ENCODE measurements at places on chromosomes 7 and 10.

DNA sequence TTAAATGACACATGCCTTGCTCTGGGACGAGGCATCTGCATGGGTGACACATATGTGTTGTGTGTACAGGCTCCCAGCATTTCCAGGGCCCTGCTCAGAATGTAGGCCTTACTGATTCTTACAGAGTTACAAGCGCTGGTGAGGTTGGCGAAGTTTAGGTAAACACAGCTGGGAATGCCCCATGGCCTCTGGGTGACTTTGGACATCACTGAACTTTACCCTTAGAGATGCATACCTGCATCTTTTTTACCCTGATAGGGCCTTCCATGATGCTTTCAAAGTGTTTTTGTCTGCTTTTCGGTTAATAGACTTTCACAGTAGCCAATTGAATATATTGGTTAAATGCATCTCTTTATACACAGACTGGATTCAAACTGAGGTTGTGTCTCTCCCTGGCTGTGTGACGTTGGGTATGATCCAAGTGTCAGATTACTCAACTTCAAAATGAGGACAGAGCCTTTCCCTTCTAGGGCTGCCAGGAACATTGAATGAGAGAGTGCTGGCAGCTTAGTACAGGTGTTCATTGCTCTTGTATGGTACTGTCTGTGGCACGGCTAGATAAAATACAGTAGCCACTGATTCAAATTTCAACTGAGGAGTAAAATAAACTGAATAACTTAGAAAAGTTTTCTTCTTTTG is 29.5 kb downstream of the EGFR start:
- DNase-seq = no peak

DNA sequence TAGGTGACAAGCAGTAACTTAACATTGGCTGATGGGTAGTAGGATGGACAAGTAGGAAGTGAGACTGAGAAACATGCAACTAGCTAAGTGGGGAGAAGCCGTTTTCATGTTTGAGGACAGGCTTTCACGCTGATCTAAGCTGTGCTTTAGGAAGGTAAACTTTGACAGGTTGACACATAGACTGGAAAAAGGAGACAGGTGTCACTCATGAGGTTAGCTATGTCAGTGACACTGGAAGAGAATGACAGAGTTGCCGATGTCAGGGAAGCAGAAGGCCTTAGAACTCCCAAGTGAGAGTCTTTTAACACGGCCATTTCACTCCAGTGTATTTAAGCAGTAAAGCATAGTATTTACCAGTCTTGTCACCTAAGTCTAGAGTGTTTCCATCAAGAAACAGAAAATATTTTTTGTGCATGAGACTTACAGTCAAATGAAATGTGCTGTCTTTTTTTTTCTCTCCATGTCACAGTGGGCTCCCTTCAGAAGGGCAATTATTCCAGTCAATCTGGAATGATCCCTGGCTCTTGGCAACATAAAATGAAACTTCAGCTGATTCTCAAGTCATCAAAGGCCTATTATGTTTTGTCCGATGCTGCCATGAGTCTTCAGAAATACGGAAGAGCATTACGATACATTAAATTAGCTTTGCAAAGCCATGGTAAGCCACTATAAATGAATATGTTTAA is 20.6 kb downstream of the EDRF1 start:
- no peak for DNase-seq

GRCh38 chr10:16393271-16393858 is 43.4 kb upstream of the PTER start:
- no peak for DNase-seq

- DNase-seq = no peak
These were observed 25.7 kb downstream of the HDAC9 start for GRCh38 chr7:18521236-18521589.

DNA sequence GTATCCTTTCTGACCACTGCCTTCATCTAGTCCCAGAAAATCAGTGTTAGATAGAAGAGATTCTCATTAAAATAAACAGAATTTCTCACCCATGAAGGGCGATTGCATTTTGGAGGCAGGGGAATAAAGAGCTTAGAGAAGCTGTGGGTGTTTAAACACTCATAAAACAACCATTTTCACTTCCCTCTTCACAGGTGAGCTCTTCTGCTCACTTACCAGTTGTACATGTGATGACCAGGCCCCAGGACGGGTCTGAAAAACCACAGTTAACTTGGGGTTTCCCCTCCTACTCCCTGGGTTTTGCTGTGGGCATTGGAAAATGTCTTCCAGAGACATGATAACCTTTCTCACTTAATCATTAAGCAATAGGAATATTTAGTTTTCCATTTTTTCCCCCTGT is 411.6 kb upstream of the DPP6 start:
- no peak for DNase-seq

DNA sequence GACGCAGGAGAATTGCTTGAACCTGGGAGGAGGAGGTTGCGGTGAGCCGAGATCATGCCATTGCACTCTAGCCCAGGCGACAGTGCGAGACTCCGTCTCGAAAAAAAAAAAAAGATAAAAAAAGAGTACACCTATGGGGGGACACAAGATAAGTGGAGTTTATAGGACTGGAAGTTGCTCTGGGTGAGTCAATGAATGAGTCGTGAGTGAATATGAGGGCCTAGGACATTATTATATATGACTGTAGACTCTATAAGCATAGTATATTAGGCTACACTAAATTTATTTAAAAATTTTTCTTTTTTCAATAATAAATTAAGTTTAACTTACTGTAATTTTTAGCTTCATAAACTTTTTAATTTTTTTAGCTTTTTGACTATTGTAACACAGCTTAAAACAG is 19.4 kb upstream of the SGCE start:
- DNase-seq = no peak

GRCh38 chr10:132374612-132375011 is 22.4 kb upstream of the PWWP2B start:
- DNase-seq = no peak

GRCh38 chr7:18018296-18019215 is 9.1 kb downstream of the PRPS1L1 start:
- DNase-seq = no peak

- no peak for DNase-seq
These were observed 38.2 kb downstream of the GSDME start for GRCh38 chr7:24718977-24719491.

DNA sequence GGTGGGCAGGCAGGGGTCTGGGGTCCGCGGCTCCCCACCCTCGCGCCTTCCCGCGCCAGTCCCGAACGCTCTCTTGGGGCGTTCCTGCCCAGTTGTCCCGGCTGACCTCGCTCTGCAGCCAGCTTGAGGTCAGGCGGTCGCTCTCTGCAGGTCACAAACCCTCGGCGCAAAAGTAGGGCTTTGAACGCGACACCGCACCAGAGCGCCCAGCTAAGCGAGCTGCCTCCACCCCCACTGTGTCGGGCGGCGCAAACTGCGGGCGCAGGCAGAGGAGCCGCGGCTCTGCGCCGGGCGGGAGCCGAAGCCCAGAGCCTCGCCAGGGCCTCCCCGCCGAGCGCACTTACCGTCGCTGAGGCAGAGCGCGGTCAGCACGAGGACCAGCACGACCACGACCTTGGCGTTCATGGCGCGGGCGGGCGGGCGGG is 284 bp downstream of the CXCL12 start:
- no peak for DNase-seq

GRCh38 chr10:17134737-17135260 is 5.2 kb upstream of the CUBN start:
- no peak for DNase-seq

GRCh38 chr7:74483402-74484336 is 30.0 kb downstream of the GTF2IRD1 start:
- no peak for DNase-seq

DNA sequence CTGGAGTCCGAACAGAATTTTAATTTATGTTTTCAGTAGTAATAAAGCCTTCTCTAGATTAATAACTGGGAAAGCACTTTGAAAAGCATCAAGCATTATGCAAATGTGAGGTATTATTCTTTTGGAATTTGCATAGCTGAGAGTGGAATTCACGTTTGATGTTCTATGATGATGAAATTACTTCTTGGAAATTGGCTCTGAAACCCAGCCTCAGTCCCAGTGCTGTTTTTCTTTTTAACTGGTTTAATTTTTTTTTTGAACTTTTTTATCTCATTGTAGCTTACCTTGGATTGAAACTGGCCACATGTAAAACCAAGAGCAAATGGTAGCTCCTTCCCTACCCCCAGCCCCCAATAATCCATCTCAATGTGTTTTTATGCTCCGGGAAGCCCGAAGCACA is 1.2 kb downstream of the TBXAS1 start:
- DNase-seq = no peak

DNA sequence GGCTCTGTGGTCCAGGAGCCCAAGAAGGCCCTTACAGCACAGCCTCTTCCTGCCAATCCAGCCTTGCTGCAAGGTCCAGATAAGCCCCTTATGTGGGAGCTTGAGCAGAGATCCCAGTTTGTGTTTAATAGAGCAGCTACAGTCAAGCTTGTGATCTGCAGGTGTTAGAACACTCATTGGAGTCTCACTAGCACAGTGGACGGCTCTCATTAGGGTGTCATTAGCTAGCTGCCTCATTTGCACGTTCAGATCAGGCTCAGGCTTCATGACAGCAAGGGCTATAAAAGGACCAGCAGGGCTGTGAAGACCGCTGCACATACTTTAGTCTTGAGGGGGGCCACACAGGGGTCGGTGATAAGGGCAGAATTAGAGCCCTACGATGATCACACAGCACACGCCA is 443.2 kb downstream of the RPS24 start:
- no peak for DNase-seq

DNA sequence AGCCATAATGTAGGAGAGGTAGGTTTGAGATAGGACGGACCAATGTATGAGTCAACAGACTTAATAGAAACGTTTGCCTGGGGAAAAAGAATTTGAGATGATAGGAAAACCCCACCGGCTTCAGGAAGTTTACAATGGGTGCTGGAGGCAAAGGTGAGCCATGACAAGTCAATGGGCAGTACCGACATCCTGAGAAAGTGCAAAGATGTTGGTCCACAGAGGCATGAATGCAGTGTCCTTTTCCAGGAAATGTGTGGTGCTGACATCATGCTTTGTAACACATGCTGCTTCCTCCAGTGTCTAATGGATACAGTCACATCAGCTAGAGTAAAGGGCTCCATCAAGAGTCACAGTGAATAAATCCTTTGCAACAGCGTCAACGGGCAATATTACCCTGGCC is 533.6 kb downstream of the INHBA start:
- no peak for DNase-seq

- no peak for DNase-seq
These were observed 21.0 kb downstream of the SHH start for GRCh38 chr7:155791214-155791737.

Measured in T-helper 9 cell (primary cell).